ENCODE measurements at places on chromosomes 2 and 18. TPM values are rescaled to one million over a fixed set of nuclear protein-coding genes. Genes with fewer than 3 reads are reported as not detected.

GRCh38 chr18:8762968-8763367 is 57.6 kb downstream of the MTCL1 start:
- DNase-seq = no peak

- no peak for DNase-seq
Measured at GRCh38 chr2:138997346-138997745, 217.2 kb upstream of the NXPH2 start.

DNA sequence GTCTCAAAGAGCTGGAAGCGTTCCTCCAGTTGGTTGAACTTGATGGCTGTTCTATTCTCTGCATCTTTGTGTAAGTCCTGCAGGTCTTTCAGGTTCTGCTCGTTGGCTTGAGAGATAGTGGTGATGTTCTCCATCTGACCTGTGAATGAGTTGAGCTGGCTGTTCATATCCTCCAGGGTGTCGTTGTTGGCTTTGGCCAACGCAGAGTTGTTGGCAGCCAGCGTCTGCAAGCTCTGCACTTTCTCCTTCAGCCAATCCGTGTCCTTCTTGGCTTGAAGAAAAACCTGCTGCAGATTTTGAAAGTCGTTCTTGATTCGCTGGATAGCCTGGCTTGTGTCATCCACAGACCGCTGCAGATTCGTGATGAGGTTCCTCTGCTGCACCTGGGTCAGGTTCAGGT is 78.8 kb upstream of the THOC1 start:
- no peak for DNase-seq

DCDC2C gene
- not detected for total RNA-seq

- DNase-seq = peak; percentile 40
Measured at GRCh38 chr2:237154082-237154638, 68.5 kb downstream of the COPS8 start.

- no peak for DNase-seq
Measured at GRCh38 chr18:45437366-45437765, 177.9 kb upstream of the SLC14A2 start.

DNA sequence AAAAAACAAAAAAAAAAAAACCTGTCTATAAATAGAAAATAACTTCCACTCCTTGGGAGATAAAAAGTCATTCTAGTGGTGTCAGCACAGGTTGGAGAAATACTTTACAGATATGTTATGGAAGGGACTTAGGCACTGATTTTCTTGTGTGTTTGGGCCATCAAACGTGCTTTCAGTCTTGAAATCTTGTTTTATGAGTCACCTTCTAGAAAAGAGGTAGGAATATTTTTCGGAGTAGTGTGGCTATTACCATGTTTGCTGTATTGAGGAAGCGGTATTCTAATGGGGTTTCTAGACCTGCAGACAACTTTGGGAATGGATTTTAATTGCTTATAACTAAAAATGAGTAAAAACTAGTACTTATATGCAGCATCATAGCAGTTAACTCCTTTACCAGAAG is 12.0 kb downstream of the HNMT start:
- peak; percentile 51 for DNase-seq

- no peak for DNase-seq
Measured at GRCh38 chr2:120910164-120910563, 174.5 kb downstream of the GLI2 start.

FAM124B gene
- not detected for total RNA-seq

BOD1L2 gene
- total RNA-seq = not detected

- peak; percentile 55 for DNase-seq
Measured at GRCh38 chr2:139033300-139033699, 253.1 kb upstream of the NXPH2 start.

- peak; percentile 28 for DNase-seq
Measured at GRCh38 chr18:35049111-35050027, 8.2 kb downstream of the MAPRE2 start.

- no peak for DNase-seq
Measured at GRCh38 chr2:27573452-27573851, 9.4 kb upstream of the ZNF512 start.

GRCh38 chr18:78580835-78581339 is 398.7 kb upstream of the SALL3 start:
- DNase-seq = no peak

All from bronchial epithelial cell (primary cell).